ENCODE measurements at places on chromosomes 11 and 22. TPM values are rescaled to one million over a fixed set of nuclear protein-coding genes. Genes with fewer than 3 reads are reported as not detected.

The BIRC3 gene
- 99.2 TPM for total RNA-seq

The BDNF gene
- total RNA-seq = not detected

The CLCF1 gene
- total RNA-seq = 0.27 TPM

The RFPL2 gene
- not detected for total RNA-seq

GRCh38 chr11:47886096-47886495, 37.9 kb upstream of the NUP160 start:
- DNase-seq = peak; percentile 26

DNA sequence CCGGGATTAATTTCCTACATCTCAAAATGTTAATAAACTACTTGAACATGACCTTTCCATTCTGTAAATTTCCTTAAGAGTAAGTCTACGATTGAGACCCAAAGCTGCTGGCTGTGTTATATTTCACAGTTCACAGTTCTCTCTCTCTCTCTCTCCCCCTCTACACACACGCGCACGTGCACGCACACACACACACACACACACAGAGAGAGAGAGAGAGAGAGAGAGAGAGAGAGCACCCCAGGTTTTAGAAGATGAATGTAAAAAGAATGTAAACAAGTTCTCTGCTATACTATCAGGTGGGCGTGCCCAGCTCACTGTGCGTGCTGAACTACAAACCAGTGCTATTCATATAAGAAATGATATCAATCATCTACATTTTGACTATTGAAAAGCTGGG, 3.3 kb downstream of the BDNF start:
- no peak for DNase-seq

- no peak for DNase-seq
Measured at GRCh38 chr11:32118025-32118974, 27.4 kb downstream of the RCN1 start.

GRCh38 chr11:12508151-12508751, 130.9 kb downstream of the PARVA start:
- no peak for DNase-seq

DNA sequence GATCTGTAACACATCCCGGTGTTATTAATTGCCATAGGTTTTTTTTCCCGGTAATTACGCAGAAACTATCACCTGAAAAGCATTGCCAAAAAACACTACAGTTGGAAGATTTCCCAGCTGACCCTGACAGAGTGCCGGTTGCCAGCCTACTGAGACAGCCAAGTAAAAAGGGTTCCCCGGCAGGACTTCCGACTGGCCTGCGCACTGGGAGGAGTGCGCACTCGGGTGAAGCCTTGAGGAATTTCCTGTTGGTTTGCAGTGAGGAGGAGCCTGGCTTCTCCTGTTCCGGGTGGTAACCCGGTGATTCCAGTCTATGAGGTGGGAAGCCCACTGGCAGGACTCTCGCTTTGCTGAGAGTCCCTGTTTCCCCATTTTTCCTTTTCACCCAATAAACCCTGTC, 52.1 kb downstream of the CNTF start:
- no peak for DNase-seq

GRCh38 chr11:2668876-2669275, 30.9 kb downstream of the KCNQ1OT1 start:
- no peak for DNase-seq

DNA sequence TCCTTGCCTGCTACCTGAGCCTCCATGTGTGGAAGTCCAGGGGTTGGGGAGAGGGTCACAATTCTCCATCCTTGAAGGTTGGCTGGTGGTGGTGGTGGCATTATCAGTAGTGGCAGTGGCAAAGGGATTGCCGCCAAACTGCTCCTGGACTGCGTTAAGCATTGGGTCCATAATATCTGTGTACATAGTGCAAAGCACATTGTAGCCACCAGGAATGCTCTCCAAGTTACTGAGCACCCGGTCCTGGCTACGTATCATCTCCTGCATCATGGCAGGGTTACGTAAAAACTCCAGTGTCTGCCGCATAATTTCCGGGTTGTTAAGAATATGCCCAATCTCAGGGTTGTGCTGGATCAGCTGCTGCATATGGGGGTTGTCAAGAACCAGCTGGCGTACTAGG, 1.2 kb downstream of the UBQLN3 start:
- DNase-seq = no peak

DNA sequence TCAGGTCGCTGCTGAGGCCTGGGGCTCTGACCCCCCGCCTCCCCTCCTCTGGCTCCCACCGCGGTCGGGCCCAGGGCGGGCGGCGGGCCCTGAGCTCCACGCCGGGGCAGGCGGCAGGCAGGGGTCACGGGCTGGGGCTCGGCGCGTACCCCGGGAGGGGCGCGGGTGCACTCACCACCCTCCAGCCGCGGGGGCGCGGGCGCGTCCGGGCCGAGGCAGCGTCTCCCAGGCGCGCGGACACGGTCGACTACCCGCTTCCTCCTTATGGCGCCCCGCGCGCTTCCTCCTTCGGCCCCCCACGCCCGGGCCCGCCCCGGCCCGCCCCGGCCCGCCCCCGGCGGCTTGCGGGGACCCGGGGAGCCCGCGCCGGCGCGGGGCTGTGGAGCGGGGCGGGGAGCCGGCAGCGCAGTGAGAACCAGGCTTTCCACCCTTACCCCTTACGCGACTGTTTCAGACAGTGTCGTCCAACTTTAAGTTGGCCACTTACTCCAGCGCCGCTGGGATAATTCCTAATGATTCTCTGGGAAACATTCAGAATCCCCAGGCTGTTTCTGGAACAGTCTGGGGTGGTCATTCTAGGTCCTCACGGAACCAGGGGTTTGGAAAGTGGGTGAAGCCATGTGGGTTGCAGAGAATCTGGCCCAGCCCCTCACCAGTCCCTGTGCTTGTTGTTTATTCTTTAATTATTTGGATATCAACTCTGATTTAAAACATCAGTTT, at the start of gene BID:
Gene BID, minus strand, starts transcription at position 264 of the 720 bp plus-strand sequence. CDS start 24,353 bp downstream, outside the sequence.
- DNase-seq = peak; percentile 50

DNA sequence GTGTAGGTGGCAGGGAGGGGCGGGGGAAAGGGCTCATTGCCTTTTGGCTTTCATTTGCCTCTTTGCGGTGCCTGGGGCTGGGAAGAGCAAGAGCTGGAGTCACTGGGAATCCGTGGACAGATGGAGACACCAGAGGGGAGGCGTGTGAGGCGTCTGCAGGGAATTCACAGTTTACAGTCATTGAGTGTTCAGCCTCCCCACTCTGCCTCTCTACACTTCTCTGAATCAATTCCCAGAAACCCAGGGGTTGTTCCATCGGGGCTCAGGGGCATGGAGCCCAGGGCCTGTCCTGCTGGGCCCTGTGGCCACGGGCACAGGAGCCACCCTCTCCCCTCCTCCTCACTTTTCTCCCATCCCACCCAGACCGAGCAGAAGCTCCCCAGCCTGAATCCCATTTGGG, 160.5 kb upstream of the NAV2 start:
- DNase-seq = no peak

- no peak for DNase-seq
Measured at GRCh38 chr22:46159212-46159611, 8.9 kb downstream of the PPARA start.

GRCh38 chr11:7449211-7449840, 36.0 kb upstream of the OLFML1 start:
- DNase-seq = no peak

GRCh38 chr11:75311858-75312288, 39.6 kb downstream of the ARRB1 start:
- DNase-seq = no peak

DNA sequence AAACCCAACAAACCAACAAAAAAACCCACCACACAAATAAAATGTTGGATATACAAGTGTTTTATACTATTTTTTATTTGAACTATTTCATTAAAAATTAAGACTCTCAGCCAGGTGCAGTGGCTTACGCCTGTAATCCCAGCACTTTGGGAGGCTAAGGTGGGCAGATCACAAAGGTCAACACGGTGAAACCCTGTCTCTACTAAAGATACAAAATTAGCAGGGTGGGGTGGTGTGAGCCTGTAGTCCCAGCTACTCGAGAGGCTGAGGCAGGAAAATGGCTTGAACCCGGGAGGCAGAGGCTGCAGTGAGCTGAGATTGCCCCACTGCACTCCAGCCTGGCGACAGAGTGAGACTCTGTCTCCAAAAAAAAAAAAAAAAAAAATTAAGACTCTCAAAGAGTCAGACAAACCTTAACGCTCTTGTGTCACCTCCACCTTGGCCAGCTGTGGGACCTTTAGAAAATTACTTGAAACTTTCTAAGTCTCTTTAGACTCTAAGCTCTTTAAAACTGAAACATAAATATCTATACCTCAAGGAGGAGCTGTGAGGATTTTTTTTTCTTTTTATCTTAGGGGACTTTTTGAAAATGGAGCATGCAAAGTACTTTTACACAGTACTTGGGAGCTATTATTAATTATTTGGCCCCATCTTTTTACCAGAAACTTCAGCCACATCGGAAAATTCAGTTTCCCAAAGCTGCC, 68.4 kb upstream of the CLNS1A start:
- DNase-seq = no peak

GRCh38 chr11:80899381-80899780, 1458.6 kb upstream of the TENM4 start:
- no peak for DNase-seq

DNA sequence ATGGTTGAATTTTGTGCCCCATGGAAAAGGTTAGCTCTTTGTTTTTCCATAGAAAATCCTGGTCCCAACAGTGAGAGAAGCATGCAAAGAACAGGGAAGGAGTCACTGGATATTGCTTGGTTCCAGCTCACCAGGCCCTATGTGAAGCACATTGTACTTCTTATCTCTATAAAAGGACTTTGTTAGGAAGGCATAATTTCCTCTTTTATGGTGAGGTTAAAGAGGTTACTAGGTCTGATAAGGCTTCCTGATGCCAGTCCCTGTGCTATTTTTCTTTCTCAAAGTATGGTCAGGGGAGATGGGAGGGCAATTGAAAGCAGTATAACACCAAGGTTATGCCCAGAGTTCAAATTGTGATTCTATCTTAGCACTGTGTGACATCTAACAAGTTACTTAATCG, 162.6 kb downstream of the KIF18A start:
- DNase-seq = no peak

GRCh38 chr11:66979336-66979980, 4.4 kb downstream of the C11orf86 start:
- DNase-seq = no peak

DNA sequence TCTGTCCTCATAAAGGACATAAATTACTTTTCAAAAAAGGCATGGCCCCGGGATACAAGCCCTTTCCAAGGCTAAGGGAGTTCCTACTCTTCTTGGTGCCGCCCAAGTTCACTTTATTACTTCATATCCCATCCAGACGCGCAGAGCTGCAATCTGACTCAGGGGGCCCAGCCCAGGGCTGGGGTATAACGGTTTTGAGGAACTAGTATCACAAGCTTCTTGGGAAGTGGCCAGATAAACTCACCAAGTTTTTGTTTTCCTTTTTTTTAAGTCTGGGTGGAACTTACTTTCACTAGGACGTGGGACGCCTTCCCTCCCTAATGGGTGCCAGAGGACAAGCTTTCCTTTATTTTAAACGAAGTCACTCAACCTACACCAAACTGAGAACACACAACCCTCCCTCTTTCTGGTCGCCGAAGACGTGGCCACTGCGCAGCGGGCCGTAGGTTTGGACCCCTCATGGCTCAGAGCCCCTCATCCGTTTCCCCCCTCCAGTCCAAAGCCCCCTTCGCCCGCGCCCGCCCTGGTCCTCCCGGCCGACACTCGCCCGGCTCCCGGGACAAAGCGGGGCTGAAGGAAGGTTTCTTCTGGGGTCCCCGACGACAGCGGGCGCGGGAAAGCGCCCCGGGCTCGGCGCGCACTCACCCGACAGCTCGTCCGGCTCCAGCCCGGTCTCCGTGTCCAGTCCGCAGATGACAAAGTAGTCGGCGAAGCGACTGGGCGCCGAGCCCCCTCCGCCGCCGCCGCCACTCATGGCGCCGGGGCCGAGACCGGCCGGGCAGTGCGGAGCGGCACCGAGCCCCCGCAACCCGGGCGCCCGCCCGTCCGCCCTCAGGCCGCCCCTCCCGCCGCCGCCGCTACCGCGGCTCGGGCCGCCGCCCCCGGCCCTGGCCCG, 587 bp downstream of the DENND5A start:
- peak; percentile 73 for DNase-seq

- DNase-seq = no peak
Measured at GRCh38 chr11:7609521-7609920, 63.8 kb downstream of the CYB5R2 start.

- no peak for DNase-seq
Measured at GRCh38 chr11:83691451-83691950, 405.3 kb upstream of the CCDC90B start.
